Fibroblast of villous mesenchyme (primary cell): ENCODE measurements at places on chromosomes 5 and 9. TPM values are rescaled to one million over a fixed set of nuclear protein-coding genes. Genes with fewer than 3 reads are reported as not detected.
A peak's percentile ranks its signal among the peaks of the same experiment; 100 is the strongest.

GRCh38 chr5:23730023-23730422 lies 222.6 kb downstream of the PRDM9 start:
- no peak for DNase-seq

DNA sequence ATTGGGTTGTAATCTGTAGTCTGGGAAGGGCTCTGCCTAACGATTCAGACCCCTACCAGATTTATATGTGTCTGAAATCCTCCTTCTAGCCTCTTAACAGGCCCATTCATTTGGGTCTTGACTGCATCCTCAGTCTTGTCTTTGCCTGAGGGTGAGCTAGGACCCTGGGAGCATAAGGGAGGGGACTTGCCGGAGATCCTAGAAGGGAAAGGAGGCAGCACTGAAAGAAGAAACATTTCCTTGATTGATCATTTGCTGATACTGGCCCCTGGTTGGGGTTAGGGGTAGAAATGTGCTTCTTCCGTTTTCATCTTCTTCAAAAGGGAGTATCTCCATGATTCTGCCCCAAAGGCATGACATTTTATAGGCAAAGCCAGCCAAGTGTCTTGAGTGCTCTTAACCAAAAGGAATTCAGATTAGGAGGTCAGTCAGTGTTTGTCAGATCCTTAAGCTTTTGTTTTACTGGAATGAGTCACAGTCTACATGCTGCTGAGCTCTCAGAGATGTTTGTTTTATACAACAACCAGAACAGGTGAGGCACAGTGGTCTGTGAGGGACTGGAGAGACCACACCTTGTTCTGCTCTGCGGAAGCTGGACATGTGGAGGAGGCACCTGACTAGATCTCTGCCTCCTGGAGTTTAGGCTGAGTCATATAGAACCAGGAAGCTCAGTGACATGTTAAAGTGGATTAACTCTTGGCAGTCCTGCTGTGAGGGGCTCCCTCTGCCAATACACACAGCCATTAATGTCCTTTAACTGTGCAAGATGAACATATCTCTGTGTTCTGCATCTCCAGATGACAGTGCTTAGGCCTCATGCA lies 37.7 kb downstream of the PCDHAC2 start:
- no peak for DNase-seq

- DNase-seq, result peak; percentile 66
These were observed 610.9 kb downstream of the CHSY3 start for GRCh38 chr5:130514984-130515690.

GRCh38 chr5:9363449-9363848 lies 182.4 kb downstream of the SEMA5A start:
- no peak for DNase-seq

GRCh38 chr5:170173647-170174046 lies 59.1 kb upstream of the C5orf58 start:
- no peak for DNase-seq

DNA sequence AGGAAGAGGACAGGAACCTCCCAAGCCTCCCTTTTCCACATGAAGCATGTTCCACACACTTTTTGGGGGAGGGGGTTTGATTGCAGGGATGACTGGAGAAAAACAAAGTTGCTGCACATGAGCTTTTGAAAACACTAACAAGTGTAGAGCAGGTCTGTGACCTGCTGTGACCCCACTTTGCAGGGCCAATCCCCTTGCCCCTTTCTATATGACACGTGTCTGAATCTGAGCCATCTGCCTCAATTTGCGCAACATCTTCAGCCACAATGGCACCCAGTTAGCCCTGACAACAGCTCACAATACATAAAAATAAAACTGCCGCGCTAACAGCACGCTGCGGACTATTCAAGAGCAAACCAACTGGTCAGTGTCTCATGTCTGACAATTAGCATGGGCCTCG lies 227.8 kb upstream of the TBCA start:
- DNase-seq, result no peak

DNA sequence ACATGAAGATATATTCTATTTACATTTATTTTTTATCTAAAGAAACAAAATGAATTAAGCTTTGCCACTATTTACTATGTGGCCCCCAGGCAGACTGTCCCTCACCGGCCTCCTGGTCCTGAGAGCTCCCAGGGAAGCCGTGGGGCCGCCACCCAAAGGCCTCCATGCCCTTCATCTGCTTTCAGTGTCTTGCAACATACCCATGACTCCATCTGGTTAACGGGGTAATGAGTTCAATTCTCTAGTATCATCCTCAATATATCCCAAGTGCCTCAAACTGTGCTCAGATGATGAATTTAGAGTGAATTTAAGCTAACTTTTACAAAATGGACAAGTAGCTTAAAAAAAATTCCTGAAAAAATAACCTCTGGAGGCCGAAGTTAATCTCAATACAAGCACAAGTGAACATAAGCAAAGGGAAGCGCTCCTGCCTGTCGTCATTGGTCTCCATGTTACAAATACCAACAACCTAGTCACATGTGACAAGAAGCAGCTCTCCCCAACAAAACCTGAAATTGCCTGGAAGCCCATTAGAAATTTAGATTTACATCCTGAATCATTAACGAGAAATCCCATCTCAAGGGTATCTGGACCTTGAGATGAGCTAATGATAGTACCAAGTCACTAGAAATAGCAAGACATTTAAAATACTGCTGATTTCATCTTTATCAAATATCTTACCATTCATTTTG lies 26.1 kb downstream of the DAP start:
- DNase-seq, result no peak

DNA sequence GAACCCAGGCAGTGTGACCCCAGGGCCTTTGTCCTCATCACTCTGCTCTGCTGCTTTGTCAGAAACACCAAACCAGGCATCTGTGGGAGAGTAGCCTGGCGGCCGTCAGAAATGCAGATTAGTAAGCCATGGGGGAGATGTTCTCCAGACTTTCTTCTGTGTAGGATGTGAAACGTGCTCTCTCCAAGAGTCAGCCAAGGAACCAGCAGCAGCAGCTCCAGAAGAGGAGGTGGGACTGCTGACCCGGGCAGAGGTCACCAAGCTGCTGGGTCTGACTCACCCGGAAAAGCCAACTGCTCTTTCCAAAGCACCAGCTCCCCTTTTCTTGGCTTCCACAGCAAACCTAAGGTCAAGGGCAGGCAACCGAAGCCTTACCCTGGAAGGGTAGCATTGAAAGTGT lies 14.4 kb upstream of the ABLIM3 start:
- DNase-seq, result no peak

- DNase-seq, result no peak
These were observed 155.0 kb upstream of the DAB2 start for GRCh38 chr5:39579750-39580149.

DNA sequence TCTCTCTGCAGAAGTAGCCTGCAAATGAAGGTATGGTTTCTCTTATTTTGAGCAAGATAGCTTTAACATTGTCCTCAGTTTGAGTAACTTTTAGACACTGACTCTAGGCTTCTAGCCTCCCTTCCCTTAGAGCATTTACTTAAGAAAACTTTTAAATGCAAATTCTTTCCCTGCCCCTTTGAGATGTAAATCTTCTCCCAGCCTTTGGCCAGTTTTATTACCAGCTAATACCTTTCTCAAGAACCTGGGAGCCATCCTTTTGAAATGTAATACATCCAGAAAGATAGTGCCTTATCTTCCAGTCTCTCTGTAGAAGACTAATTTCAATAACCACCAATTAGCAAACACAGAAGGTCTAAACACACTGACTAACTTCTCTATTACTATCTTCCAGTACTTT lies 688.9 kb upstream of the CDH9 start:
- no peak for DNase-seq

The RANBP3L gene
- 0.32 and 1.3 TPM in 2 replicates for total RNA-seq

The NEUROG1 gene
- total RNA-seq, result not detected in 2 replicates

The TMC1 gene
- total RNA-seq, result under 0.01 and 1.3 TPM in 2 replicates

The TRPM3 gene
- under 0.01 TPM in 2 replicates for total RNA-seq
